SW480 (cell line): ENCODE measurements at places on chromosomes 6 and 20.

GRCh38 chr6:16471222-16471909 is 233.0 kb downstream of the GMPR start:
- DNase-seq, result no peak

DNA sequence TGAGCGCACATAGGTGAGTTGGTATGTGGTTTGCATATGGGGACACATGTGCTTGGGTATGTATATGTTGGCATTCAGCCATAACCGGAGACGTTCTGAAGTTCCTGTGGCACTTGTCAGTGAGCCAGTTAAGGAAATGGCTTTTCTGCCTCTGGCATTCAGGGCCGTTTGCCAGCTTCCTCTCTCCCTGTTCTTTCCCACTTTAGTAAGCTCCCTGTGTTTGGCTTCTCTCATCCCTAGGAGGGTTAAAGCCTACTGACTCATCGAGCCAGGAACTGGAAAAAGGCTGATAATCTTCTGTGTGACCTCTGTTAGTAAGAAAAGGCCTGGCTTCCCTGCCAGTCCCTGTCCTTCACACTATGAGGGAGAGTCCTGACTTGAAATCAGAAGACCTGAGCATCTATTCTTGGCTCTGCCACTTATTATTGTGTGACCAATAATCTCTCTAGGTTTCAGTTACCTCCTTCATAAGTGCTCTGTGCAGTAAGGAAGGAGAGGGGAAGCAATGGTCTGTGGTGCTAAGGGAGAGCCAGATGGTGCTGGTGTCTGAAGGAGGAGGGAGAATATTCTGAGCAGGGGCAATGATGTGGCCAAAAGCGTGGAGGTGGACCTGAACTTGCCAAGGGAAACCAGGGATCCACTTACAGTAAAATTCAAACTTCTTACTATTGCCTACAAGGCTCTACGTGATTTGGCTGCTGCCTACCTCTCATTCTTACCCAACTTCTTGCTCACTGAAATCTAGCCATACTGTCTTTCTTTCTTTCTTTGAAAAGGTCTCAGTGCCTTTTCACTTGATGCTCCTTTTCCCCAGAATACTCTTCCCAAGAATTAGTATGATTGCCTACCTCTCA is 31.4 kb downstream of the ACSS2 start:
- DNase-seq, result peak; percentile 93

DNA sequence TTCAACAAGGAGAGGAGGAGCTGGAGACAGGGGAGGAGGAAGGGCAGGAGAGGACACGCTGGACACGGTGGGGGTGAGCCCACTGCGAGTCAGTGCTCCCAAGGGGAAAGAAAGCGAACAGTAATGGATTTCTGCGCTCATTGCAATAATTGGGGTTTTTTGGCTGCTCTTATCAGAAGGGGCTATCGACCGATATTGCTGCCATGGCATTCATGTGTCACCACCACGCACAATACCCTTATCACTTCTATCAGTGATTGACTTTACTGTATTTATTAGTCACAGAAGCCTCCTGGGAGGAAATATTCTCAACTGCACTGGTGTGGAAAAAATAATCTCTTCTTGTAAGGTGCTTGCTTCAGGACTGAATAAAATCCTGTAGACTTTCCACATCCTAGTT is 55.8 kb downstream of the CEP43 start:
- no peak for DNase-seq

GRCh38 chr6:80531681-80532619 is 425.5 kb downstream of the BCKDHB start:
- no peak for DNase-seq

GRCh38 chr6:137651178-137651577 is 157.0 kb upstream of the OLIG3 start:
- DNase-seq, result no peak

- DNase-seq, result no peak
Observed at GRCh38 chr6:67411036-67411435, 1224.0 kb upstream of the ADGRB3 start.

DNA sequence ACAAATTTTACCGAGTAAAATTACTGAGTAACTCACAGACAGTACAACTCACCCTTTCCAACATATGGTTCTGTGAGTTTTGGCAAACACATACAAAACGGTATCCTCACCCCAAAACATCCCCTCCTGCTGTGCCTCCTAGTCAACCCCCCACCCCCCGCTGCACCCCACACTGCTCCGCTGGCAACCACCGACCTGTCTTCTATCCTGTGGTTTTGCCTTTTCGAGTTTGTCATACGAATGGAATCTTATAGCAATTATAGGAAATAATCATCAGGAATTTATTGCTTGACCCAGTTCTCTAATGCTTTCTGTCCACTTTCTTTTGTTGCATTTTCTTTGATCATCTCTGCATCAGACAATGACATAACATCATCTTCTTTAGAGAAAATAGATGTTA is 312.3 kb downstream of the KIF16B start:
- DNase-seq, result peak; percentile 56

DNA sequence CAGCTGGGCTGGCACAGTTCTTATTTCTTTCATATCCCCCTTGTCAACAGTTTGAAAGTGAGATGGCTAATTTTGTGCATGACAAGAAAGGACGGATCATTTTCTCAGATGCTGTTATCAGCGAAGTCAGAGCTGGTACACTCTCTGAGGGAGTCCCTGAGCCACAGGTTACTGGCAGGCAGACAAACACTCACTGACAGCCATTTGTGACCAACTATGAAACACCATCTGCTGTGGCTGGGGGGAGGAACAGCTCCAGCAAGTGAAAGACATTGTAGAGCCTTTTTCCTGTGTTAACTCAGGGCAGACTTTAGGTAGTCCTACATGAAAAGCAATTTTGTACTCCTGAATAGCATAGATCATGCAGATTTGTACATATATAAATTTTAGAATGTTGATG is 22.2 kb downstream of the OLIG3 start:
- no peak for DNase-seq

GRCh38 chr6:147509891-147510290 is 1.4 kb downstream of the SAMD5 start:
- no peak for DNase-seq

DNA sequence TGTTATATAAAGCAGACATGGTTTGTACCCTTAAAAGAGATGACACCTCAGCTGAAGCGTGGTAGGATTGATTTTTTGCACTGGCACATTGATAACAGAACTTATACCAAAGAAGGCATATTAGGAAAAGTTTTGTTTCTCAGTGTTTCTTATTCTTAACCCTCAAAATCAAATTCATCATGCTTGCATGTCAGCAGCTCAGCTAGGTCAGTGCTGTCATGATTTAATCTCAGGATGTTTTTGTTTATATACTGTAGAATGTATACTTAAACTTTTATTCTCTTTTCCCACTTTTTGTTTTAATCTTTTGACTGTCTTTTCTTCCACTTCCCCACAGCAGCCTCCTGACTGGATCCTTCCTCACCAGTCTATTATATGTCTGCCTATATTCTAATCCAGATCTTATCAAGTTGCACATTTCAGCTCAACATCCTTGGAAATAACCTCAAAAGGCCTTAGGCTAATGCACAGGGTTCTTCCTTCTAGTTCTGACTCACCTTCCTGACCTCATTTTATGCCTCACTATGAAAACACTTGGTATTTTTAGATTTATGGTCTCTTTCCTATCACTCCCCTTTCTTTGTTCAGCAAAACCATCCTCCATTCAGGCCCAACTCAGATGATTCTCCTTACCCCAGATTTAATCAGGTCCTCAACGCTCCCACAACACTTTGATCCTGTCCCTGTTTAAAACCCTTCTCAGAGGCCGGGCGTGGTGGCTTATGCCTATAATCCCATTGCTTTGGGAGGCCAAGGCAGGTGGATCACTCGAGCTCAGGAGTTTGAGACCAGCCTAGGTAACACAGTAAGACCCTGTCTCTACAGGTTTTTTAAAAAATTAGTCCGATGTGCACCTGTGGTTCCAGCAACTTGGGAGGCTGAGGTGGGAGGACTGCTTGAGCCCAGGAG is 7.2 kb downstream of the HEBP2 start:
- peak; percentile 39 for DNase-seq

- DNase-seq, result no peak
Observed at GRCh38 chr6:40788661-40789655, 201.8 kb upstream of the LRFN2 start.

DNA sequence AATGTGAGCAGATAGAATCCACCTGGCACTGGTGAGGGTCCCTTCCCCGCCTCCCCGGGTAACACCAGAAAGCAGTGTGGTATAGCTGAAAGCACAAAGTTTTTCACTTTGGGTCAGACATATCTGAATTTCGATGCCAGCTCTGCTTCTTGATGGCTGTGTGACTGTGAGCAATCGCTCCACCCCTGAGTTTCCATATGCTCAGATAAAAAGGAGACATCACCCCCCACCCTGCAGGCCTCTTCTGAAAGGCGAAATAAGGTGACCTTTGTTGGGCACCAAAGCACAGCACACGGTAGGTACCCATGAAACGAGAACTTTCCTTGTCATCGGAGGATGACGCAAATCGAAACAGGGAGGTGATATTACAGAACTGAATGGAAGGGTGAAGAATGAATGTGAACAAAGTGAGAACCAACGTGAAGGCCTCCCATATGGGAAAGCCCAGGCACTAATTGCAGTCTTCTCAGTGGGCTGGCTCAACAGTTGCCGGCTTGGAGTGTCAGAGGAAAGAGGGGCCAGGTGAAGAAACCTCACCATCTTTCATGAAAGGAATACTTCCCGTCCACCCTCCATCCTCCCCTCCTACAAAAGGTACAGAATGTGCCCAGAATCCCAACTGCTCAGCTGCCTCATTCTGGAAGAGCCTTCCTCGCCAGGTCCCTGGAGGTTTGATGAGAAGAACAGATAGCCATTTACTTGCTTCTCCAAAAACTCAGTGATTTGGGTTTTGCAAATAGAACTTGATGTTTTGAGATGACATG is 61.8 kb downstream of the NFATC2 start:
- no peak for DNase-seq

DNA sequence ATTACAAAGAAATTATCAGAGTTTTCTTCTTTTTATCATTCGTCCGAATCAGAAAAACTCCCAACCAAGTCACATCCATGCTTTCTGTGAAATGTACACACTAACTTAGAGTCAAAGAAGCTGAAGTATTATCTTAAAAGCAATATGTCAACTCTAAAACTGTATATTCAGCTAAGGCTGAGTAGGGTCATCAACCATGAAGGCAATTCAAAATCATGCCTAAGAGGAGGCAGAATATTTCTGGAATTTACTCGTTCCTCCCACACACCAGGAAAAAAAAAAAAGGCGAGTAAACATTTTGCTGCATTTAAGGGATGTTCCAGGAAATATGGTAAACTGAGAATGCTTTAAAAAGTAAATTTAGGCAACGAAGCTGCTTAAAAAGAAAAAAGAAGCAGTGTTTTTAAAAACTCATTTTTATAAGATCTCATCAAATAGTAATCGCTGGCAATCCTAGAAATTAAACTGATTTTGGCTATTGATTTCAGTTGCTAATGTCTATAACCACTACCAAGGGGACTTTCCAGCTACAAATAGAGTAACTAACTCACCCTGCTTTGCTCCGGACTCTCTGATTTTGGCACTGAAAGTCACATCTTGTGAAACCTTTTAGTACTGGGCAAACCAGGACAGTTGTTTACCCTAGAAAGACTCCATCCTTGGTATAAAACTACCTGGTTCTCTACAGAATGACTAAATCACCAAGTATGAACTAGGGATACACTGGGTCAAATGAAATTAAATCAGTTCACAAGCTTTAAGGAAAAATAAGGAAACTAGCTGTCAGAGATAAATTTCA is 82.8 kb downstream of the MBOAT1 start:
- DNase-seq, result no peak

DNA sequence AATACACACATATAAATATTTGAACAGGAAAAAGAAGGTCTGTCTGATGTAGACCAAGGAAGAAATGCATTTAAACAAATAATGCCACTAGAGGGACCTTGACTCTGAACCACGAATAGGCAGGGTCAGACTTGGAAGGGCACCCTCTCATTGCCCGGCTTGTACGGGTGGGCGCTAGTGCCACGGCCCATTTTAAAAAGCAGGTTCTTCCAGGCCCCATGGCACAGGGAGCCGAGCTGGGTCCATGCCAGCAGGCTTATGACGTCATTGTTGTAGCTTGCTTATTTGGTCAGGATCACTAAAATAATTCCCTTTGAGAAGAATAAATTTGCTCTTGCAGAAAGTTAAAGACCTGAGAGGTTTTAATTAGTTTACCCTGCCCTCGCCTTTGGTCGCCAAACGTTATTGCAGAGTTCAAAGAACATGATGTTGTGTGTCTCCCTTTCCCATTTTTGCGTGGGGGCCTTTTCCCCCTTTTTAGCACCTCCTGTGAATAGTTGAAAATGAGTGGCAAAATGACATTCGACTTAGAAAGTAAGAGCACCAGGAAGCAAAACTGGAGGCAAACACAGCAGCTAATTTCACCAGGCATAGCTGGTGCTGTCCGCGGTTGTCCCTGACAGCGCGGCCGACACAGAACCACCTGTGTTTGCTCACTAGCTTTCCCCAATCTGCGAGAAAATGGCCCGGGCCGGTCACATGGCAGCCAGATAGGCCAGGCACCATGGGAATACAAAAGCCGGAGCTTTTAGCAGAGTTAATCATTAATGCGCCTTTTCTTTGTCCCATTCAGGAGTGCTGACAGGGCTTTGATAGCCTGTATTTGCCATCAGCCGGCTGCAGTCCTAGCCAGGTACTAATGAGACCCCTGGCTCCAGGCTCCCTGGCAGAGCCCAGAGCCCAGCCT is 93.8 kb downstream of the FOXA2 start:
- DNase-seq, result peak; percentile 96

GRCh38 chr6:128336436-128337095 is 183.8 kb downstream of the PTPRK start:
- no peak for DNase-seq

GRCh38 chr20:7939663-7940062 is 595 bp downstream of the HAO1 start:
- DNase-seq, result no peak

DNA sequence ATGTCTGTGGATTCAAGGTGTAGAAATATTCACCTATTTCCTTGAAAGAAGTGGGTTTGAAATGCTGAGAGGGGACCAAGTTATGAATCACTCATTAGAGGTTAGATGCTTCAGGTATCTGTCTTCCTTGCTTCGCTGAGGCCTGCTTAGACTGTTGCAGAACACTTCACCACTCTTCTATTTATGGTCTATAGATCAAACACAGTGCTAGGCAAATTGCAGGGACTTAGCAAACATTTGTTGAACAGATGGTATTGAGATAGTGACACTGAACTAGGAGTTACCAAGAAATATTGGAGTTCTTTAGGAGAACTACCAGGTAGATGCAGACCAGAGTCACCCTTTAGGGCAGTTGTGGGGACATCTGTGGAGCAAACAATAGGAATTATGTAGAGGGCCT is 123.8 kb downstream of the RFPL4B start:
- DNase-seq, result no peak

GRCh38 chr20:10927011-10927583 is 253.3 kb upstream of the JAG1 start:
- DNase-seq, result no peak
